T-cell (primary cell): ENCODE measurements at places on chromosomes 5 and 9.

GRCh38 chr9:21465859-21466518, 16.1 kb downstream of the IFNE start:
- no peak for DNase-seq

DNA sequence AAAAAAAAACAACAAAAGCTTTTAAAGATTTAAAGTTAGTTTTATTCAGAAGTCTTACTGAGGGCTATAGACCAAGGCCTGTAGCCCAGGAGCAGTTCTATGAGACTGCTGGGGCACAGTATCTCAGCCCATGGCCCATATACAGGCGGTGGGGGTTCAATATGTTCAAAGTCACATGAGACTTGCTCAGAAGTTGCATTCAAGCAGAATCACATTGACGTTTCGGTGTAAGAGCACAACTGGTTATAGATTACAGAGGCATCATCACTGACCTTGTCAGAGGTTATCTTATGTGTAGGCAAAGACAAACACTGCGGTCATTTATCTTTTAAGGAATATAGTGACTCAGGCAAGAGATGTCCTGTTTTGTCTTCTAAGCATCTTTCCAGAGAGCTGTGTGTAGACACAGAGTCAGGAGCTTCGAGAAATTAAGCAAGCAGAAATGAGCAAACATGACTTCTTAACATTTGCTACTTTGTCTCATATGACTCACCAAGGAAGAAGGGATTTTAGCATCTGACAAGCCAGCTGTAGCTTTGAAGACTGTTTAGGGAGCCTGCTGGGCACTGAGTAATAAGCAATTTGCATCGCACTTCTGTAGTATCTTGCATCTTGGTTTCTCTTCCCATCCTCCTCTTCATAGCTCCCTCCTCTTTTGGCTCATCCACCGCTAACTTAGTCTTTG, 12.9 kb upstream of the F2RL1 start:
- no peak for DNase-seq

DNA sequence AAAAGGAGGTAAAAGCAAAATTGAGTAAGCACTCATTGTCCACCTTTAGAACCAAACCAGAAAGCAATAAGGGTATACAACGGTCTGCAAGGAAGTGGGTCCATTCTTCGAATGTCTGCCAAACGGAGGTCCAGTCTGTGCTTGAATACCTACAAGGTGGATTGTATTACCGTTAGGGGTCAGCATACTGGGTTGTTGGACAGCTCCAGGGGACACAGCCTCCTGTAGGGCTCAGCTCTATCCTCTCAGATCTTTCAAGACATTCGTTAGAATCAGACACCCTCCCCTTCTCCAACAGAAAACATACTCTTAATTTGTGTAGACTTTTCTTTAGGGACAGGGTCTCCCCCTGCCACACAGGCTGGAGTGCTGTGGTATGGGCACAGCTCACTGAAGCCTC, 5.5 kb downstream of the ASTN2 start:
- DNase-seq = no peak

DNA sequence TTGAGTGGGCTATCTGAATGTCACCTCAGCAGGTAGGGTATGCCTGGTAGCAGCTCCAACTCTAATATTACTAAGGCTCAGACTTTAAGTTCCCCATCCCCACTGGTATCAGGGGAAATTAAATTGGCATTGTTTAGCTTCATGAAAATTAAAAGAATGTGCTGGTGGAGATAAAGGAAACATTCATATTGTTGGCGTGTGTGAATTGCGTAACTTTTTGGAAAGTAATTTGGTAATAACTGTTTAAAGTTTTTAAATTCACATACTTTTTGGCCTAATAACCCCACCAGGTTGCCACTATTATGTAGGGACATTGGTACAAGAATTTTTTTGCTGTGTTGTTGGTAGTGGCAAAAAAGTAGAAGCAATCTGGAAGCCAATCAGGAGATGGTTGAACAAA, 29.4 kb downstream of the TNPO1 start:
- DNase-seq = no peak

- no peak for DNase-seq
Observed at GRCh38 chr5:81316571-81316970, 15.2 kb downstream of the ZCCHC9 start.

GRCh38 chr9:106421772-106422171, 441.2 kb upstream of the ZNF462 start:
- DNase-seq = no peak

DNA sequence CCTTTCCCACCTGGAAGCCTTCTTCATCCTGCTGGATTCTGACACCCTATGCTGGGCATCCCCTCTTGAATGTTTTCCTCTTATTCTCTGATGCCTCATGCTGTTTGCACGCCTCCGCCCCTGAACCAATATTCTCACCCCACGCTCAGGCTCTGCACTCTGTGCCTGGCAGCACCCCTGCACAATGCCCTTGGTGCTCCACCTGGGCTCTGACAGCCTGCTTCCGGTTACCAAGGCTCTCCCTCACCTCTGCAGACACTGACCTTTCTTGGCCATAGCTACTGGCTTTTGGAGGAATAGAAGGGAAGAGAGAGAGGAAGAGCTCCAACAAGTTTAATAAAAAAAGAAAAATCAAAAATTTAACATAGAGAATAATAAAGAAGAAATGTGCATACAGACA, 108.7 kb upstream of the SHB start:
- no peak for DNase-seq

- peak; percentile 52 for DNase-seq
Observed at GRCh38 chr5:142977363-142978051, 207.3 kb downstream of the ARHGAP26 start.

DNA sequence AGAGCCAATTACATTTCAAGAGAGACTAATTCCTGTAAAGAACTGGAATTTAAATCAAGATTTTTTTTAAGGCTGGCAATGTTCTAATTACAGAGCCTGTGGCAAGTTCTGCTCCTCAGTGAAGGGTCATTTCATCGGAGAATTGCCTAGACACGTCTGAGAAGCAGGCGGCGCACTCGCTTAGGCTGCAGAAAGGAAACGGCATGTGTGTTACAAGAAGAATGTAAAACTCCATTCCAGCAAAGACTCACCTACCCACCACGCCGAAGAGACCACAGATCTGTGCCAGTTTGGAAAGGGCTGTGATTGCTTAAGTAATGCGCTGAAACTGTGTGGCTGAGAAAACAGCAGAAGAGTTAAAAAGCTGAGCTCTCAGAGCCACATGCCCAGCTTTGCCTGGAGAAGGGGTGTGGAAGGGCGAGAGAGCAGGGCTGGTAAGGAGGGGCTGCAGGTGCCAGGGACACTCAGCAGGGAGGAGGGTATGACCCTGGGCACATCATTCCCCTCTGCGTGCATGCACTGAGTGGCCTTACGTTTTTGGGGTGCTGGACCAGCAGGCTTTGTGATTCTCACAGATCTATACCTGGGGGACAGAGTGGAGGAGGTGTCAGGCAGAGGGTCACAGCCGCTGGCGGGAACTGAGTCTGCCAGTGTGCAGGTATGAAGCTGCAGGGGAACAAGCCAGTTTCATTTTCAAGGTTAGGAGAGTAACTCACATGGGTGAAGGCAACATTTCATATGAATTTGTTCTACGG, 17.8 kb upstream of the SLC25A51 start:
- DNase-seq = no peak

DNA sequence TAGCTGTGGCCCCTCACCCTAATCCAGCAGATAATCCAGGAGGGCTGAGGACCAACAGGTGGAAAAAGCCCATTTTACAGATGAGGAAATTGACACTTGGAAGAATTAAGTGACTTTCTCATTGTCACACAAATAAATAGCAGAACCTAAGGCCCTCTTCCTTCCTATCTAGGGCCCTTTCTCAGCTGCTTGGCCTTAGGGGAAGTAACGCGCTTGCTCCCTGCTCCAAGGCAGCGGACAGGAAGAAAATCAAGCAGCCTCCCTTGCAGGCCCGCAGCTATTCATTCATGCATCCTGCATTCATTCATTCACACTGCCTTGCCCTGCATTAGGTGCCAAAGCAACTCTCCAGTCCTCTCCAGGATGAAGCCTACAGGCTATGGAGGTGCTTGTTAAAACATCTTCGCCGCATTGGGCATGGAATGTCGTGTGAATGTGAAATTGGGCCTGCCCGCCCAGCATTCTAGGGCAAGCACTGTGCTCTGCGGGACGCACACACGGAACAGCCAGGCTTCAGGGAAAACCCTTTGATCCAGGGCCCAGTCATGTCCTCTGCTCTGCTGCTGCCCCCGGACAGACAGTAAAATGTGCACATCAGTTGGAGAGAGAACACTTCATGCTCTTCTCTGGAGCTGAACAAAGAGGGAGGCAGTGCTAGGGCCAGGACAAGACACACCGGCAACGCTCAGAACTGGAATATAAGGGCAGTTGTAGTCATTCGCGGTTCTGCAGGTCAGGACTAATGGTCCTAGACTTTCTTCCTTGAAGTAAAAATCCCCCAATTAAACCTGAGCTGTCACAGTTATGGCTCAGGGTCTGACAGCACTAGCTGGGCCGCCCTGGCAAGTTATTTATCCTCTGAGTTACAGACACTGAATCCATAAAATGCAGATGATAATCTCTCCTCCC, 166.0 kb downstream of the COL23A1 start:
- no peak for DNase-seq

- no peak for DNase-seq
Observed at GRCh38 chr9:115808695-115809094, 344.9 kb upstream of the PAPPA start.

DNA sequence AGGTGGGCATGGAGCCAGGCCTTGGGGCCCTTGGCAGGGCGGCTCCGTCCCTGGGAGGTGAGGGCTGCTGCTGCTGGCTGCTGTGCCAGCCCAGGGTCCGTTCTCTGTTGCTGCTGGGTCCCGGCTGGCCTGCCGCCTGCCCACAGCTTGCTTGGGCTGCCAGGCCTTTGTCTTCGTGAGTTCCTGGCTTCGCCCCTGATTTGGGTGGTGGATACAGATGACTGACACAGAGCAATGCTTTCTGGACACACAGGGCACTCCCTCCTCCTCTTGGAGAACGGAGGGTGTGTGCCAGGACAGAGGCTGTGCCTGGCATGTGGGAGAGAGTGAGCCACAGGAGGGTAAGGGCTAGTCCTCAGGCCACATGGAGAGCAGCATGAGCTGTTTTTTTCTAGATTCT, 166.1 kb downstream of the MACROH2A1 start:
- DNase-seq = no peak

DNA sequence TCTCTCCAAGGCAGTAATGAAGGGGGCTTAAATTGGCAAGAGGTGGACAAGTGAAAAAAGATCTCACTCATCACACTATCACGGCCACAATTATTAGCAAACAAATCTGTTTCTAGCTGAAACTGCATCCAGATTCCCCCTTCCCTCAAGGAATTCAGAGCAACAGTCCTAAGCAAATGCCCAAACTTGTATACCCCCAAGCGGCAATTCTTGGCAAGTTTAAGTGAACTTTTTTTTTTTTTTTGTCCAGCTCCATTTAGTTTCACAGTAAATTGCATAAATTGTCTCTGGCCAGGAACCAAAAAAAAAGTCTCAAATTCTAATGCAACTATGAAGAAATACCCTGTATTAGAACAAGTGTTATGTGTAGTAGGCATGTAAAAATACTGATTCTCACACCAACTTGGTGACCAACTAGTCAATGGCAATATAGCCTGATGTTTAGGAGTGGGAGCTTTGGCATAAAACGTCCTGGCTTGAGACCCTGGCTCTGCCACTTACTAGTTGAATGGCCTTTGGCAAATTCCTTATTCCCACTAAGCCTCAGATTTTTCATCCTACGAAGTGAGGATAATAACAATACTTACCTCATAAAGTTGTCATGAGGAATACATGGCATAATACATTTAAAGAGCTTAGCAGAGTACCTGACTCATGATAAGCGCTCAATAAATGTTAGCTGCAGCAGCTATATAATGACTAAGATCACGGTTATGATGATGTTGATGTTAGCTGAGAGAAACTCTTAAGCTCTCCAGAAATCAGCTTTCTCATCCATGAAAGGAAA, 193.2 kb downstream of the ADAMTSL1 start:
- no peak for DNase-seq

- no peak for DNase-seq
Observed at GRCh38 chr9:133788819-133789717, 50.9 kb upstream of the SARDH start.

DNA sequence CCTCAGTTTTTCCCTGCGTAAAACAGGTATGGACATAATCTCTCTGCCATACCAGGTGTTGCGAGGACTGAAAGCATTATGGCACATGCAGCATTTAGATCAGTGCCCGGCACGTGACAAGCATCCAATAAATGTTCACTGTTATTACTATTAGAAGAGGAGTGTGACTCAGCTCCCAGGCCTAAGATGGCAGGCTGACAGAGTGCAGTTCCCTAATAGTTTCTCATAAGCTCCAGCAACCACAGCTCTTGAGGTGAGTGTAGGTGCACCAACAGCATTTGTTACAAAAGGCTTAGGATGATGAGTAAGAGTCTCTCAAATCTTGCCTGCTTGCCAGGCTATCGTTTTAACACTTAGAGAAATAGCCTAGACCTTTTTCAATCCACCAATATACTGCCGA, 28.9 kb upstream of the GLIS3 start:
- DNase-seq = no peak

DNA sequence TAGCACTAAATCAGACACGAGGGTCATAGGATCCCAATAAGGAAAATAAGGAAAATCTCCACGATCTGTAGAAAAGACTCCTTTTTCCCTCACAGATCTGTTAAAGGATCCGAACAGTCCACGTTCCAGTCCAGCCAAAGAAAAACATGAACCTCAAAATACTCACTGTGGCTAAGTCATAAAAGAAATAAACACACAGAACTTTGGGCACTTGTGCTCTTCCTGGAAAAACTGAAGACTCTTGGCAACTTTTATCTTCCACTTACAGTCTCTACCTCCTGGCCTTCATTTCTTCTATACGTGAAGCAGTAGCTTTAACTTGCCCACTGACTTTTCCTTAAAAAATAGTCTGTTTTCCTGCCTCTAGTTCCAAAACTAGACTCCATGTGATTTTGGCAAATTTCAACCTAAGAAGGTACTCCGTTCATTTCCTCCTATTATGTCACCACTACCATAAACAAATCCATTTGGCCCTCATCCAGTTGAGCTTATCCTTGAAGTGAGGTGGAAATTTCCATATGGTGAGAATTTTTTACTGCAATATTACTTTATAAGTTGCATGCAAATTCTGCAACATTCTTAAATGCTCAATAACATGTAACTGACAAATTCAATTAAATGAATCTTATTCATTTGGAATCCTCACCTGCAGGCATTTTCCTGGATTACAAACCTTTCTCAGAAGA, 5.3 kb upstream of the LHFPL2 start:
- no peak for DNase-seq

GRCh38 chr5:53501054-53501453, 20.6 kb downstream of the FST start:
- no peak for DNase-seq

- DNase-seq = peak; percentile 16
Observed at GRCh38 chr5:5523066-5523505, 100.6 kb downstream of the ICE1 start.

- DNase-seq = no peak
Observed at GRCh38 chr5:135243556-135244285, 155.3 kb downstream of the MACROH2A1 start.

- DNase-seq = no peak
Observed at GRCh38 chr9:71628247-71628646, 140.1 kb downstream of the CEMIP2 start.

GRCh38 chr9:112917047-112917986, 26.6 kb upstream of the SLC46A2 start:
- no peak for DNase-seq

- no peak for DNase-seq
Observed at GRCh38 chr9:84778570-84778969, 109.0 kb downstream of the NTRK2 start.

GRCh38 chr9:110655754-110656641, 12.6 kb upstream of the MUSK start:
- DNase-seq = no peak
